ENCODE measurements at places on chromosomes 12 and 14.

DNA sequence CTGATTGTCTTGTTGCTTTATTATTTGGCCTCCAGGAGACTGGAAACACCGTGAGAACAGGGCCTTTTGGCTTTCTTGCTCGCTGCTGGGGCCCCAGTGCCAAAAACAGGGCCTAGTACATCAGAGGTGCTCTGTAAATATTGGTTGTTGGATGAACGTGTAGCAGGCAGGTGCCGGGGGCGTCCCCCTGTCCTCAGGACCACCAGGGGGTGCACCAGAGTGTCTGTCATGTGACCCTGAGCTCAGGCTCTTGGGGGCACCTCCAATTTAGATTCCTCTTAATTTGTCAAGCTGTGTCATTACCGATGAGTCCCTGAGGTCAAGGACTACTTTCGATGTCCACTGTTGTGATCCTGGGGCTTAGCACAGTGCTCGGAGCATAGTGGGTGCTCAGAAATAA lies 87.1 kb downstream of the ACACB start:
- no peak for DNase-seq

- DNase-seq: no peak
Measured at GRCh38 chr12:8866429-8866828, 44.0 kb downstream of the A2ML1 start.

DNA sequence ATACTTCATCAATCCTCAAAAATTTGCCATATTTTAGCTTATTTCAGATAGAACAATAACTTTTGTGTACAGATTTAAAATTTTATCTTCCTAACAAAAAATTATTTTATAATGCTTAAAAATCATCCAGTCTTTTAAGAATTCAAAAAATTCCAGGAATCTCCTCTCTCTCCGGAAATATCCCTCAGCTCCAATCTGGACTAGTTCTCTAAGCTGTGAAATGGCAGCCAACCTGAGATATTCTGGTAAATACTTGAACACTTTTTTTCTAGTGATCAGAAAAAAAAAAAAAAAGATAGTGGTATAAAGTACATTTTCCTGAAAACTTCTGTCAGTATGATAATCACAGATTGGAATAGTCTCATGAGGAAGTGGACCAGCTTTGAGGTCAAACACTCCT lies 57.6 kb downstream of the SSPN start:
- no peak for DNase-seq

- DNase-seq: peak; percentile 26
Measured at GRCh38 chr14:68268197-68268596, 448.6 kb downstream of the RAD51B start.

DNA sequence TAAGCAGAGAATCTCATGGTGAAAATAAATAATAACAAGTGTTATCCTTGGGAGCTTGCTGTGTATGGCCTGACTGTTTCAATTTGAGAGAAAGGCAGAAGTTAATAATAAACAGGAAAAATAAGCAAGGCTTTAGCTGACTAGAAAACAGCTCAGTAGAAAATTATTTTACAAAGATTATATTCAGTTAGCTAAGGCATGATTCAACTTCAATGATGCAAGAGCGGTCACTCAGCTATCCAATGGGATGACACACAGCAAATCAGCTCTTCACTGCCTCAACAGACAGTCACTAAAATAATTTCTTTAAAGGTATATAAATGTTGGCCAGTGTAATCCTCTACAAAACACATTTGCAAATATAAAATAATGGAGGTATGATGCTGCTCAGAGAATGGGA lies 18.6 kb downstream of the GSTZ1 start:
- no peak for DNase-seq

DNA sequence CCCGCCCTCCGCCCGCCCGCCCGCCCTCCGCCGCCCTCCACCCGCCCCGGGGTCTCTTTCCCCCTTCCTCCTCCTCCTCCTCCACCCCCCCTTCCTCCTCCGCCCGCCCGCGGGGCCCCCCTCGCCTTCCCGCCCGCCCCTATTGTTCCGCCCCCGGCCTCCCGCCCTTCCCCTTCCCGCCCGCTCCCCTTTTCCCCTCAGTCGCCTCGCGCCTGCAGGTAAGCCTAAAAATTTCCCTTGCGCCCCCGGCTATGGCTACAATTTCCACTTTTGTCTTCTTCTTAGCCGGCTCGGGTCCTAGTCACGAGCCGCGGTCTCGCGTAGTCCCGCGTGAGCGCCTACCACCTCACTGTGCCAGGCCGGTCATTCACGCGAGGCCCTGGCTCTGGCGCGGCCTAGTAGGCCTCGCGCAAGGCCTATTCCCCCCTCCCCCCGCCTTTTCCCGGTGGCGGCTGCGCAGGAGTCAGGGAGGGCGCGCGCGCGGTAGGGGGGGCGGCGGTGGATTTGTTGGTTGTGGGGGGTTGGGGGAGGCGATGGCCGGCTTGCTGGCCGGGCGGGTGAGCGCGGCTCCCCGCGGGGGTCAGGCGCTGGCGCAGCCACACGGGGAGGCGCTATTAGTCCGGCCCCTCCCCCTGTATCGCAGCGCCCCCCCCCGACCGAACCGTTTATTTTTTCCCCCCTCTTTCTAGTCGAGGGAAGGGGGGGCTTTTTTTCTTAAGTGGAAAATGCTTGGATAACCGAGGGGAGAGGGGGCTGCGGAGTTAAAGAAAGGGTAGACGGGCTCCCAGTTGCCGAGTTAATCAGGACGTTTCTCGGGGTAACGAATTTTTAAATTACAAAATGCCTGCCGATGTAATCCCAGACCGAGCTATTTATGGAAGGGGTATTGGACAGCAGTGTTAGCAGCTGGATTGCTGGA lies 516 bp downstream of the PCBP2 start:
- DNase-seq: peak; percentile 81

- no peak for DNase-seq
Measured at GRCh38 chr14:98932431-98933325, 339.3 kb downstream of the BCL11B start.

DNA sequence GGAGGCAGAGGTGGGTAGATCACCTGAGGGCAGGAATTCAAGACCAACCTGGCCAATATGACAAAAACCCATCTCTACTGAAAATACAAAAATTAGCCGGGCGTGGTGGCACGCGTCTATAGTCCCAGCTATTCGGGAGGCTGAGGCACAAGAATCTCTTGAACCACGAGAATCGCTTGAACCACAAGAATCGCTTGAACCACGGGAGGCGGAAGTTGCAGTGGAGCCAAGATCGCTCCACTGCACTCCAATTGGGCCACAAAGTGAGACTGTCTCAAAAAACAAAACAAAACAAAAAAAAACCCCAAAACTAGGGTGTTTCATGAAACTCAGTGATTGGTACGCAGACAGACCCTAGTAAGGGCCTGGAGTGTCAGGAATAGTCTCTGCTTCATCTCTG lies 6.4 kb upstream of the ARF6 start:
- DNase-seq: no peak

- DNase-seq: no peak
Measured at GRCh38 chr14:69094481-69094880, 58.4 kb downstream of the DCAF5 start.

DNA sequence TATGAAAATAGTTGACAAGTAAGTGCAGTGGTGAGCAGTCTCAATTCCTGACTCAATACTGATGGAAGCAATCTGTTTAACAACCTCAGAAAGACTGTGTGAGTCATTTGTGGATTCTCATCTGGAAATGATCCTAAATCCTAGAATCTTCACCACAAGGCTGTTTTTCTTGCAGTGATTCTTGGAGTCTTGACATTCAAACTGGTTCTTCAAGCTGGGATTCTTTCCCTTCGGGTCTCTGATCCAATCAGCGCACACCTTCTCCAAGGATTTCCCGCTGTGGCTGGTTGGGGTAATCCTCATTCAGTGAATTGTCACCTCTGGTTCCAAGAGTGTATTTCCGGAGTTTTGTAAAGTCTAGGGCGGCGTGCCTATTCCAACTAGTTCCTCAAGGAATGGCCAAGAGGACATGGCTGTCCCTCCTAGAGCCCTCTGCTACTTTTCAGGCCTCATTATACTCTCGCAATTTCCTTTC lies 37.7 kb upstream of the FOXJ2 start:
- DNase-seq: no peak

DNA sequence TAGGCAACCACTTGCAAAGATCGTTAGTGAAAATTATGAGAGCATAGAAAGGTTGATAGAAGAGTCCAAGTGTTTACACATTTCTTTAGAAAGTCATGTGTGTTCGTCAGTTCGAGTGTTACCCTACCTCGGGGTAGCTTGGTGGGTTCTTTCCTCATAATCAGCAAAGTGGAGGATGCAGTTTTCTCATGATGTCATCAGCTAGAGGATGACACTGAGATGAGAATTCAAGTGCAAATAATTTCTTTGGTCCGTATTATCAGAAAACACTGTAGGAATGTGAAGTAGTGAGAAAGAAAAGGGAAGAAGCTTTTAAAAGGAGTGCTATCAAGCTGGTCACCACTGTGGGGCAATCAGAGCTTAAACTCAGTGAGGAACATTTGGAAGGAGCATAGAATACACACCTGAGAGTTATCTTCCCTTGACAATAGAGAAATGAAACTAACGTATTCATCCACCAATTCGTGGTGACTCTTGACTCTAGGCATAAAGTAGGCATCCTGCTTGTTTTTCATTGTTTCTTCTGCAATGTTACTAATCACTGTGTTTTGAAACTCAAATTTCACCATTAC lies 1340.9 kb upstream of the TMEM132C start:
- DNase-seq: no peak
